Left ventricle myocardium inferior (tissue), 1 donor: ENCODE measurements at places on chromosomes 3 and 15. TPM values are rescaled to one million over a fixed set of nuclear protein-coding genes. Genes with fewer than 3 reads are reported as not detected.

DNA sequence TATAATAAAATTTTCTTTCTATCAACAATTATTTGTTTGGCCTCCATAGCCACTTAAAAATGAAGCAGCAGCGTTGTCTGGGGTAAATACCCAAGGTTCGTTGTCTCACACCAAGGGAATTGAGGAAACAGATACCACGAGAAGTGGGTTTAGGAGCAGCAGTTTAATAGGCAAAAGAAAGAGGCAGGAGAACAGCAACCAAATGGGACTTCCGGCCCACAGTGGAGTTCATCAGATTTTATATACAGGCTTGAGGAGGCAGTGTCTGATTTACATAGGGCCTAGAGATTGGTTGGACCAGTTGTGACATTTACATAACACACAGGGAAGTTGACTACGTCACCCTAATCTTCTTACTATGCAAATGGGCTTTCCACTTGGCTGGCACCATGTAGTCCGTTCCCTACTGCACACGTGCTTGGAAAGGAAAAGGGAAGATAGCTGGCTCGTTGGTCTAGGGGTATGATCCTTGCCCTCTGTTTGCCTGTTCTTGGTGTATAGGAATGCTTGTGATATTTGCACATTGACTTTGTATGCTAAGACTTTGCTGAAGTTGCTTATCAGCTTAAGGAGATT is 61.5 kb upstream of the SETMAR start:
- no peak overlapping the region for H3K4me3 ChIP-seq
- no peaks in the 10 kb centered on the region for H3K4me1 ChIP-seq
- H3K27me3 ChIP-seq: no peaks in the 10 kb centered on the region
- no peak for DNase-seq

DNA sequence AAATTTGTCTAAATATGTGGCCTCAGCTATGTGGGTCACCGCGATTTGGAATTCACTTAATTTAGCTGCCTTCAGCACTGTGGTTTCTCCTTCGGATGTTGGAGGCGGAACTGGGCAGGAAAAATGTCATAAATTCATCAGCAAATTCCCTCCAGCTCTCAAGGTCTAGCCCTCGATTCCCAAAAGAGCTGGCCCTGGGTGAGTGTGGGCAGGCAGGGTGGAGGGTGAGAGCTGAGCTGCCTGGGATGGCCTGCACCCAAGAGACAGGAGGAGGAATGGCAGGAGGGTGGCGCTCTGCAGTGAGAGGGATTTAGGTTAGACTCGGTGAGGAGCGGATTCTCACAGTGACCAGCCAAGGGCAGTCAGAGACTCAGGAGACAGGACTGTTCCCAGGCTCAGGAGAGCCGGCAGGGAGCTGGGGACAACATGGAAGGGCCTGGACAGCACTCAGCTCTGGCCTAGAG is 57.1 kb downstream of the FEM1B start:
- peak overlapping the region; percentile 74 for H3K27ac ChIP-seq
- H3K27me3 ChIP-seq: no peaks in the 10 kb centered on the region
- peaks cover 21% of the 10 kb centered on the region for H3K36me3 ChIP-seq
- H3K4me1 ChIP-seq: peaks cover 43% of the 10 kb centered on the region
- no peak for DNase-seq

DNA sequence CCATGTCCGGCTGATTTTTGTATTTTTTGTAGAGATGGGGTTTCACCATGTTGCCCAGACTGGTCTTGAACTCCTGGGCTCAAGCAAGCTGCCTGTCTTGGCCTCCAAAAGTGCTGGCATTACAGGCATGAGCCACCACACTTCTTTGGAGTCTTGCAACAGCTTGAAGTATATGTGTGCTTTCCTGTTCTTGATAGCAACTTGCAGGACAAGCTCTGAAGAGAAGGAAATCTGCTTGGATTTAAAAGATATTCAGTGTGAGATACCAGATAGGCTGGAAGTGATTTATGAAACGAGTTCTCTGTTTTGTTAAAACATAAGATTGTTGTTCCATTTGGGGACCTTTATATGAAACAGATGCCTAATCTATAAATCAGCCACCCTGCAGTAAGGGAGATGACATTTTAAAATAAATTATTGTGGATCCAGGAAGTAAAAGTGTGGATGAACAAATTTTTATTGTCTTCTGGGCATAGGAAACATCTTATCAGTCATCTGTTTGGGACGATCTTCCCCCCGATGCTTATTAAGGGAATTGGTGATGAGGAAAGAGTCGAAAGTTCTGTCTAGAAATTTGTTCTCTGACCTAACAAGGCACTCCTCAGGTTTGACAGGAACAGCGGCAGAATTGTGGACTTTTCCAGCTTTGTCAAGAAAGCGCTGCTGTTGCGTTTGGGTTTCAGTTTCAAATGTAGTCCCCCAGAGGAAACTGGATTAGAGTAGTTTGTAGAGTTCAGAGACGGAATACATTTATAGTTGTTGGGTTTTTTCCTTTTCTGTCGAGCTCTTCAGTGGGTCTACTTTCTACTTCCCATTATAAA is 53.7 kb upstream of the MAGI1 start:
- no peaks in the 10 kb centered on the region for H3K36me3 ChIP-seq
- H3K4me1 ChIP-seq: no peaks in the 10 kb centered on the region
- no peaks in the 10 kb centered on the region for H3K27me3 ChIP-seq
- DNase-seq: no peak

DNA sequence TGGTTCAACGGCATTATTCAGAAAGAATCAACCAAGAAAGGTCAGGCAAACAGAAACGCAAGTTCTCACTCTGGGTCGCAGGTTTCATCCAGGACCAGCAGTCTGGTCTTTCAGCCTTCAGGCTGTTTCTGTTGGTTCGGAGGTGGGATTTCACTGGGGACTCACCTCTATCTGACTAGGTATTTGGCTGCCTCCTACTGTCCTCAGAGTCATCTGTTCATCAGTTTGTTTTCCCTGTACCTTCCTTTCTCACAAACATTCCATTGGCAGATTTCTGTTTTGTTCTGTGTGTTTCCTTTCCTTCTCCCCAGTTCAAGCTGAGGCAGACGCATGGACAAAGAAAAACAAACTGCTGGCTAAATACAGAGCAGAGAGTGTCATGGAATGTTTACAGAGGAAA is 1046.6 kb upstream of the CFAP20DC start:
- no peaks in the 10 kb centered on the region for H3K27me3 ChIP-seq
- no peaks in the 10 kb centered on the region for H3K36me3 ChIP-seq
- no peak overlapping the region for H3K4me3 ChIP-seq
- no peaks in the 10 kb centered on the region for H3K4me1 ChIP-seq
- DNase-seq: no peak
- no peak overlapping the region for H3K27ac ChIP-seq

DNA sequence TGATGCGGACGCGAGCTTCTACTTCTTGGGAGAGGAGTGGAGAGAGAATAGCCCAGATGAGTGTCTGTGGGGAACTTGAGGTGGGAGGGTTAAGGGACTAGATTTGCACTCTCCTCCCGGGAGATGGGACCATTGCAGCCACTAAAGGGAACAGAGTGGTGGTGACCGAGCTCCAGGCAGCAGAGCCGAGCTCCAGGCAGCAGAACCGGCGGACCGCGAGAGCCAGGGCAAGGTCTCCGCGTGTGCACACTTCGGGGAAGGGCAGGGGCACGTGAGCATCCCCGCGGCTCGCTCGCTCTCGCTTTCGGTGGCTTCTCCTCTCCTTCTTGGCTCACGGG is 1.1 kb downstream of the IGDCC3 start:
- H3K27ac ChIP-seq: no peak overlapping the region
- peaks cover 83% of the 10 kb centered on the region for H3K27me3 ChIP-seq
- peak overlapping the region; percentile 73 for H3K4me3 ChIP-seq
- H3K36me3 ChIP-seq: no peaks in the 10 kb centered on the region

GRCh38 chr15:74402873-74403587 is 30.7 kb downstream of the SEMA7A start:
- no peak overlapping the region for H3K27ac ChIP-seq
- peaks cover 24% of the 10 kb centered on the region for H3K4me1 ChIP-seq
- peaks cover 2% of the 10 kb centered on the region for H3K27me3 ChIP-seq
- DNase-seq: no peak
- H3K4me3 ChIP-seq: no peak overlapping the region

DNA sequence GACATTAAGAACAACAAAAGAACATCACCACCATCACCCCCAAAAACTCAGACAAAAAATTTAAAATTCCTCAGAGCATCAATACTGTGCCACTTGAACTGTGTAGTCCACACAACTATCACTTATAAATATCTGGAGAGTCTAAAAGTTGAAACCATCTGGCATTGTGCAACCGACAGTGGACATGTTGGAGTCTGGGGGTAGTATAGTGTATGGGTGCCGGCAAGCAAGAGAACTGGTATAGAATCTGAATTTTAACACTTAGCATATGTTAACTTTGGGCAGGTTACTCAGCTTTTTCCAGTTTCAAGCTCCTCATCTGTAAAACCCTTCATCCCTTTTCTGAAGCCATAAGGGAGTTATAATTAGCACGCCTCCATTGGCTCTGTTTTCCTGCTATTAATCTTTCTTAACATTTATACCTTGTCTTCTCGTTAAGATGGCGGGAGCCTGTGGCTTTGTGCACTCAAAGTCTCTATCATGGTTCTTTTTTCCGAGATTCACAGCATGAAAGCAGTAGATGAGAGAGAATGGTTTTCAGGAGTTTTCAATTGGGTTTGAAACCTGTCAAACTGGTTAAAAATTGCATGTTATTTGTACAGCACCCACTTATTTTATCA is 255.7 kb upstream of the TBL1XR1 start:
- no peak overlapping the region for H3K4me3 ChIP-seq
- no peaks in the 10 kb centered on the region for H3K36me3 ChIP-seq
- H3K27ac ChIP-seq: no peak overlapping the region

DNA sequence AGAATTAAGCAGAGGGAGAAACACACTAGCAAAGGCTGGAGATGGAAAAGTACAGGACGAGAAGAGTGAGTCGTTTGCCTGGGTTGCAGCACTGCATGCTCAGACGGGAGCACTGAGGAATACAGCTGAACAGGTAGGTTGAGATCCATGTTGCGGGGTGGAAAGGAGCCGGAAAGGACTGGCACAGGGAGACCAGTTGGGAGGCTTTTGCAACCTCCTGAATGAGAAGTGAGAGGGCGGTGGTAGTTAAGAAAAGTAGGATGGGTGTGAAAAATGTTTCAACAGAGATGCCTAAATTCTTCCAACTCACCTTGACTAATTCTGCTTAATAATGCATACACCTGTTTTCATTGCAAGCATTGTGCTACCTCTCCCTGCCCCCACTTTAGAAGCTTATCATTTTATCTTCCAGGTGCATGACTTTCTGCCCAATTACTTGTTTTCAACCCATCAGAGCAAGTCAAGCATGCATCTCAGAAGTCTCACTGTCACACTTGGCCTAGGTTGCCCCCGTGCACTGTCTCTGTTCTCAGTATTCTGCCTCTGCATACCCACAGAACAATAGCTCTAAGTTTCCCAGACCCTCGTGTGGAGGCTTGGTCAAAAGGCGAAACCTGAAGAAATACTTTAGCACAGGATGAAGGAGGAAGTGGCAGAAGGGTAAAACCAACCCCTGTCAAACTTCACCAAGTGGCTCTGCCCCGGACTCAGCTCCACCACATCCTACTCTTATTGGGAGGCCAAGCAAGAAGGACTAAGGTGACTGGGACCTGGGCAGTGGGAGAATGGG is 199.3 kb upstream of the BCL6 start:
- peaks cover 42% of the 10 kb centered on the region for H3K4me1 ChIP-seq
- no peak overlapping the region for H3K4me3 ChIP-seq
- no peak for DNase-seq

GRCh38 chr15:101458908-101459578 is 30.5 kb downstream of the PCSK6 start:
- no peak overlapping the region for H3K4me3 ChIP-seq
- H3K27me3 ChIP-seq: no peaks in the 10 kb centered on the region
- H3K4me1 ChIP-seq: peaks cover 44% of the 10 kb centered on the region
- H3K36me3 ChIP-seq: no peaks in the 10 kb centered on the region
- DNase-seq: no peak

UTS2B gene
- total RNA-seq: 0.47 TPM

GPR62 gene
- 0.16 TPM for total RNA-seq

RBP2 gene
- not detected for total RNA-seq

C3orf20 gene
- not detected for total RNA-seq

MYEF2 gene
- total RNA-seq: 11.9 TPM

LTK gene
- total RNA-seq: 1.2 TPM

SLC22A14 gene
- not detected for total RNA-seq

RTP3 gene
- not detected for total RNA-seq

RASGRP1 gene
- total RNA-seq: 0.44 TPM
